SK-N-DZ (cell line): ENCODE measurements at places on chromosomes 5 and 9.

GRCh38 chr5:7261049-7261448 lies 134.9 kb upstream of the ADCY2 start:
- DNase-seq: peak; percentile 27

- no peak for DNase-seq
These were observed 396.1 kb downstream of the MAN2A1 start for GRCh38 chr5:110085826-110086225.

GRCh38 chr5:52988335-52989024 lies 672 bp upstream of the ITGA2 start:
- DNase-seq: no peak

- DNase-seq: no peak
These were observed 25.9 kb downstream of the ROR2 start for GRCh38 chr9:91924090-91924489.

GRCh38 chr9:133715295-133715865 lies 22.8 kb downstream of the SARDH start:
- DNase-seq: peak; percentile 28

GRCh38 chr5:157767689-157768088 lies 24.2 kb downstream of the LSM11 start:
- DNase-seq: no peak

GRCh38 chr9:126514037-126514821 lies 99.5 kb upstream of the LMX1B start:
- DNase-seq: peak; percentile 74

GRCh38 chr9:84521208-84521607 lies 148.3 kb upstream of the NTRK2 start:
- no peak for DNase-seq

GRCh38 chr5:146805081-146805480 lies 73.5 kb downstream of the PPP2R2B start:
- DNase-seq: no peak

DNA sequence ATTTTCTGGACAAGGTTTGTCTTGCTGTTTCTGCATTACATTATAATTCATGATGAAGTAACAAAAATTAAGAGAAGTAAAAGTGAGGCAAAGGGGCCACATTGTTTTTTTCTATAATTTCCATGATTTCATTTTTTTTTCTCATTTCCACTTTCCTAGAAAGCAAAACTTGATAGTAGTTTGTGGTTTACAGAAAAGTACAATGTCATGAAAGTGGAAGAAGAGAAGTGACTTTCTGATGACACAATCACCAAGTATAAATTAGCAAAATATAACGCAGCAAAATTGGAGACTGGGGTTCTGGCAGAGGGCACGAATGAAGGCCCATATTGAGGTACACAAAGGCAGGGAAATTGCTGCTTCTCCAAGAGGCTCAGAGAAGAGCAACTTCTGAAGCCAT lies 5.0 kb upstream of the IFNA14 start:
- DNase-seq: no peak

GRCh38 chr5:11302663-11303062 lies 541.6 kb upstream of the DAP start:
- no peak for DNase-seq

- no peak for DNase-seq
These were observed 1.7 kb upstream of the VCP start for GRCh38 chr9:35074141-35074540.

GRCh38 chr5:94469894-94470329 lies 148.5 kb downstream of the KIAA0825 start:
- peak; percentile 81 for DNase-seq

DNA sequence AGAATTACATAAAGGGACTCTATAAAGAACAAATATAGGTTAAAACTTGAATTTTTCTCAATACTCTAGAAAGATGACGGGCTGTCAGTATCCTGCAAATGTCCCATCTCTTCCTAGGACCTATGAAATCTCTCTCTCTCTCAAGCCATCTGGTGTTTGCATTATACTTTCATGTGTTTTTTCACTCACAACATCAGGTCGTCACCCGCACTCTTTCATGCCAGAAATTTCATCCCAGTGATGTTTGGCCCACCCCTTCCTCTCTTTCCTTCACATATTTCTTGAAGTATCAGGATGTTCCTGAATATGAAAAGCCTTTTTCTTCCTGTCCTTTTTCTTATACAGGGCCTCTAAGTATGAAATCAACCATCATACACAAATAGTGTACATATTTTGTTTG lies 63.3 kb upstream of the GAS1 start:
- DNase-seq: no peak

GRCh38 chr9:110555551-110556331 lies 23.8 kb downstream of the SVEP1 start:
- DNase-seq: no peak

DNA sequence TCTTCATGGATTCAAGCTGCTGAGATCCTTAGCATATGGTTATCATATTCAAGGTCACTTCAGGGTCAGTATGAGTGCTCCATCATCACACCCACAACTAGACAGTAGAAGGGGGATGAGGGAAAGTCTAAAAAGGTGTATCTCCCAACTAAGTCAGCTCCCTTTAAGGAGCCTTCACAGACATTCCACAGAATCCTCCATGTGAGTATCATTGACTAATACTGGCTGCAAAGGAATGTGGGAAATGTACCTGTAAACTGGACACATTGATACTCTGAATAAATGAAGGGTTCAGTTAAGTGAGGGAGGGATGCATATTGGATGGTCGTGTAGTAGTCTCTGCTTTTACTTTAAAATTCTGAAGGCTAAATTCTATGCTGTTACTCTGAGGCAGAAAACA lies 330.7 kb downstream of the LRRC70 start:
- DNase-seq: no peak

GRCh38 chr9:37283730-37284325 lies 138.7 kb upstream of the GRHPR start:
- DNase-seq: no peak

DNA sequence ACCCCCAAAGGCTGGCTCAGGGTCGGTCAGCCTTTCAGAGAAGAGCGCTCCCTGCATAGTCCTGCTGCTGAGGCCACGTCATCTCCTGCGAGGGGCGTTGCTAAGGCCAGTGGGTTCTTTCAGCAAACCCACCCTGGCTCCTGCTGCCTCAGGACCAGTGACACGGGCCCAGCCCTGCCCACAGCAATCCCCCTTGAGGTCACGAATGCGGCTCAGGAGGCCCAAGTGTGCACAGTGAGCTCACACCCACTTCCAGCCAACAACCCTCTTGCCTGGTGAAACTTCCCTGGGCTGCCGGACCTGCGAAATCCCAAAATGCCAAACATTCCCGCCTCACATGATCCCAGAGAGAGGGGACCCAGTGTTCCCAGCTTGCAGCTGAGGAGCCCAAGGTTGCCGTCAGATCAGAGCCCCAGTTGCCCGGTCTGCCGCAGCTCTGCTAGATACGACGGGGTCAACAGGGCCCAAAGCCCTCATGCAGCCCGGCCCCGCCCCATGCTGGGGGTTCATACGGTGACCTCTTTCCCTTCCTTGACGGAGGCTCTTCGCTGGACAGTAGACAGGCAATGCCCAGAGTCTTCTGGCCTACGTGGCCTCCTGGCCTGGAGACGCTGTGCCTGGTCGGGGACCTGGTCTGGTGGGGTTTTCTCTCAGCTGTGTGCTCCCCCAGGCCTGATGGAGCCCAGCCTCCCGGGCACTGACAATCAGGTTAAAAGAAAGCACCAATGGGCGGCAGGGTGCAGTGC lies 116.4 kb upstream of the COL5A1 start:
- DNase-seq: no peak

GRCh38 chr5:74369173-74369572 lies 271.4 kb downstream of the ENC1 start:
- DNase-seq: no peak
